Lower lobe of right lung (tissue), 2 donors: ENCODE measurements at places on chromosomes 1 and 21. TPM values are rescaled to one million over a fixed set of nuclear protein-coding genes. Genes with fewer than 3 reads are reported as not detected.

The FCER1A gene
- total RNA-seq, result 8.8 TPM

The TNFRSF9 gene
- 0.47 TPM for total RNA-seq

The LAMC1 gene
- total RNA-seq, result 96.9 TPM

The TNFAIP8L2 gene
- 17.8 TPM for total RNA-seq

The SH2D1B gene
- 1.9 TPM for total RNA-seq

The S100A8 gene
- total RNA-seq, result 622 TPM

DNA sequence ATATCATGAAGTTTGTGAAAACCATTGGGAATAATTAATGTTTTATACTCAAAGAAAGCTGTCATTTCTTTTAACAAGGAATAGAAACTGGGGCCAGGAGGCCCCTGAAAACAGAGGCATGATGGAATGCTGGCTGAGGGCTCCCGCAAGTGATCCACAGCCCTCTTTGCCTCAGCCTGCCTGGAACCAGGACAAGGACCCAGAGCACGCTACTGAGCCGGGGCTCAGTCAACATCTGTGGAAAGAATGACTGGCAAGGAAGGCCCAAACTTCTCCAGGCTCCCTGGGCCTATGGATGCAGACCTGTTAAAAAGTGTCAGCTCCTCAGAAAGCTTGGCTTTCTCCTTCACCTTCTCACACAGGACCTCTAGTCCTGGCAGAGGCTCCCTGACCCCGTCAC lies 32.6 kb downstream of the COLGALT2 start:
- H3K4me1 ChIP-seq, result no peaks in the 10 kb centered on the region
- DNase-seq, result no peak
- H3K36me3 ChIP-seq, result no peaks in the 10 kb centered on the region
- no peak overlapping the region for H3K4me3 ChIP-seq
- H3K27ac ChIP-seq, result no peak overlapping the region

DNA sequence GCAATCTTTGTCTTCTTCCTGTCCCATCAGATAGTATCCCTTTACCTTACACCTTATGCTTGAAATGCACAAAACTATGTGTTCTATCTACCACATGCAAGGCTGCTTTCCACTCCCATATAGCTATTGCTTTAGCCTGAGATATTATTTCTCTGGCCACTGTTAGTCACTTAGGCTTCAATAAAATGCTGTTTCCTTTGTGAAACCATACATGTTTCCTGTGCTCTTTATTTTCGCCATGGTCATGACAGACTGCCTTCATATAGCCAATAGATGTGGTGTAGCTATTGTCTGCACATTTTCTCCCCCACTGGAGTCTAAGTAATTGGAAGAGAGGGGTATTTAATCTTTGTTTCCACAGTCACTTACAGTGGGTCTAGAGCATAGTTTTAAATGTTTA lies 108.4 kb downstream of the GREM2 start:
- H3K36me3 ChIP-seq, result no peaks in the 10 kb centered on the region

- H3K27ac ChIP-seq, result no peak overlapping the region
- no peak for DNase-seq
- H3K36me3 ChIP-seq, result no peaks in the 10 kb centered on the region
- no peaks in the 10 kb centered on the region for H3K4me1 ChIP-seq
- no peaks in the 10 kb centered on the region for H3K27me3 ChIP-seq
- H3K4me3 ChIP-seq, result no peak overlapping the region
Observed at GRCh38 chr1:86069757-86070145, 86.8 kb downstream of the COL24A1 start.

DNA sequence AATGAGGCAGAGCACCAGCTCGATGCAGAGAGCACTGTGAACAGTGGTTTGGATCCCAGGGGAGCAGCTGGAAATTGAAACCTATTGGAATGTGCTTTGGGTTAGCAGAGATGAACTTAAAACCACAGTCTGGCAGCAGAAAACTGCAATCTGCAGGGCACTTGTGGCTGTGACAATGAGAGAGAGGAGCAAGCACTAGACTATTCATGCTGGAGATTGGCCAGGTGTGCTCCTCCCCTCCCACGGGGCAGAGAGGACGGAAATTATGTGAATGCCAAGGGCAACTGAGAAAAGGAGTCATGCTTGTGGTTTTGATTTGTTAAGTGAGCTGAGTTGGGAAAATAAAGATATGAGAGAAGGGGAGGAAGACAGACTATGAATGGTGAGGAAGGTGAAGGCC lies 38.1 kb downstream of the HSD3B2 start:
- H3K4me3 ChIP-seq, result no peak overlapping the region
- no peaks in the 10 kb centered on the region for H3K4me1 ChIP-seq
- H3K36me3 ChIP-seq, result no peaks in the 10 kb centered on the region
- H3K27ac ChIP-seq, result no peak overlapping the region
- H3K27me3 ChIP-seq, result no peaks in the 10 kb centered on the region
- no peak for DNase-seq

DNA sequence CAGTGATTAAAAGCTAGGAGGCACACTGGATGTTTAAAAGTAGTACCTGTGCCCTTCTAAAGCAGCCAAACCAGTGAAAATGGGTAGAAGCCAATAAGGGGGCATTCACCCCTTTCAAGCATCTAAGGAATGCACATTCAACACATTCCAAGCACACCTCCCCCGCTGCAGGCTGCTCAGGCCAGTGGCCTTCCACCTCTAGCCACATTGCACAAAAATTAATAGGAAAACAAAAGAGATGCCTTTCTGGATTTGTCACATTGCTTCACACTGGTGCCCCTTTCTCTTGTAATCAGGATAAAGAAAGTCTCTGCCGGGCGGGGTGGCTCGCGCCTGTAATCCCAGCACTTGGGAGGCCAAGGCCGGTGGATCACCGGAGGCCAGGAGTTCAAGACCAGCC lies 834.0 kb downstream of the USP25 start:
- no peaks in the 10 kb centered on the region for H3K4me1 ChIP-seq
- H3K4me3 ChIP-seq, result no peak overlapping the region
- no peak overlapping the region for H3K27ac ChIP-seq
- H3K36me3 ChIP-seq, result no peaks in the 10 kb centered on the region
- DNase-seq, result peak; percentile 51
- no peaks in the 10 kb centered on the region for H3K27me3 ChIP-seq

GRCh38 chr1:51861669-51862068 lies 16.9 kb downstream of the NRDC start:
- no peaks in the 10 kb centered on the region for H3K27me3 ChIP-seq
- no peak overlapping the region for H3K27ac ChIP-seq
- no peak overlapping the region for H3K4me3 ChIP-seq
- peaks cover 11% of the 10 kb centered on the region for H3K36me3 ChIP-seq
- H3K4me1 ChIP-seq, result no peaks in the 10 kb centered on the region
- no peak for DNase-seq
